ENCODE measurements at places on chromosomes 6 and 20.

DNA sequence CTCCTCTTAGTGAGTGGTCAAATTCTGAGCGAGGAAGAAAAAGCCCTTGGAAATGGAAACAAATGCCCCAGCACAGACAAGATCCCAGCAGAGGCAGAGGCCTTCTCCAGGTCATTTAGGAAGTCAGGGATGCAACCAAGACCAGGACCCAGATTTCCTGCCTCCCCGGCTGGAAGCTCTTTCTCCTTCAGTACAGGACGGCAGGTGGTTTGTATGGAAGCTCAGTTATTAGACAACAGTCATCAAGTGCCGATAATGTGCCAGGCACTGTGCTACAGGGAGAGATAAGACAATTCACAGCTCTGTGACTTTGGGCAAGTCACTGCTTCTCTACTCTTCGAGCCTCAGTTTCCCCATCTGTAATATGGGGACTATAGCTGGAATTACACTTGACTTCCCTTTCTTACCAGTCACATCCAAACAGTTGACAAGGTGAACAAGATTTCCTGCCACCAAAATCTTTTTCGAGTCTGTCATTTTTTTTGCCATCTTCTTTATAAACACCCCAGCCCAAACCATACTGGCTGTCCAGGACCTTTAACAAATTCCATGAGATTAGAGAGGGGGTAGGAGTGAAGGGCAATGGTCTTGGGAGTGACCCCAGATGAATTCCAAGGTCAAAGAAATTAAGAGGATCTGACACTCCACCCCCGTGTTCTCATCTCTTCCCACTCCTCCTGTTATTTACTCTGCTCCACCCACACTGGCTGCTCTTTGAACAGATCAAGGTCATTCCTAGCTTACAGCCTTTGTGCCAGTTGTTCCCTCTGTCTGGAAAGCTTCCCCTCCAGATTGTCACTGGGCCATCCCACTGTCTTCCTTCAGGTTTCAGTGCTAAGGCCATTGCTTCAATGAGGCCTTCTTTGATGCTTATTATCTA, 6.0 kb downstream of the MMP9 start:
- DNase-seq = no peak

DNA sequence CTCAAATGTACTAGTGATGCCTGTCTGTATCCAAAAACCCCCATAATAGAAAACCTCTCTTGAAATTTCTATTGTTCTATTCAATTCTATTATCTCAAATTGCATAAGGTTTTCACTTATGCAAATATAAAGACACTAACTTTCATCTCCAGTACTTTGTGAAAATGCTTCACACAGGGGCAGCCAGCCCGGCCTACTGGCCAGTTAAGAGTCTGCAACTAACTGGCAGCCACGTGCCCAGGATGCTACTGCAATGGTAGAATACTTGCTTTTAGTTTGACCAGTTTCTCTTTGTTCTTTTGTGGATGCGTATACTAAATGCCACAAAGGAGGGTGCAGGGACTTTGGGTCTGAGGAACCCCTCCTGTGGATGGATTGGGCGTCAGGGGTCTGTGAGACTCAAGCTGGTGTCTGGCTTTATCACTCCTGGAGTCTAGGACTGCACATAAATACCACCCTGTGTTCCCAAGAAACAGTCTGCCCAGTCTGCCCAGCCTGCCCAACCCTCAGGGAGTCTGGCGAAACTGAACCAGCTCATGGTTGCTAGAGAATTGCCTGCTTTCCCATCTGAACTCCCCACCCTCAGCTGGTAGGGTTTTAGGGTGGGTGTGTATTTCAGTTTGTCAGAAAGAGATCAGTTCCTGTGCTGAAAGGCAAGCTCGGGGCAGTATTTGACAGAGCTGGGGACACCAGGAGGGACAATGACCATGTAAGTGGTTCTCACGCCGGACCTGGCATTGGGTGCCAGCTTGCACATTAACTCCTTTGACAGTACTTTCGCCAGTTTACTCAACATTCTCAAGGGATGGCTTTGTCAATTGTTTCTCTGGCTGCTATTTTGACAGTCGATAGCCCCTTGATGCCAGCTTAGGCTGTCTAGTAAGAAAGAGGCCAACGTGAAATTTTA, 558.2 kb upstream of the JAG1 start:
- DNase-seq = no peak

DNA sequence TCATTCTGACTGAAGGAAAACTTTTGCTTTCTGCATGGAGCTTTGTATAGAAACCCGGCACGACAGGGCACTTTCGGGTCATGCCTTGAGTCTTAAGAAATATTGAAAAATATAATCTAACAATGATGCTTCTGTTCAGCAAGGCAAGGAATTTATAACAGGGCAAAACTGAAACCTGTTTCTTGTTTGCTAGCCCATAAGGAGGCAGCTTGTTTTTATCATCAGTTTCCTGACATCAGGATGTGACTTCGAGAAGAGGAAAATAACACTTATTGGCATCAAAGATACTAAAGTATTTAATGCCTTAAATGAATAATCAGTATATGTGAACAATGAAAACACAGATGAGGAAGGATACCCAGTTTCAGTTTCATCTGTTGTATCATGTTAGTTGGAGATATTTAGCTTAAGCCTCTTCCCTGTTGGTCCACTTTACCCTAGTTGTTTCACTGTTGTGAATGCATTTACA, 146.5 kb downstream of the CDKAL1 start:
- DNase-seq = no peak

DNA sequence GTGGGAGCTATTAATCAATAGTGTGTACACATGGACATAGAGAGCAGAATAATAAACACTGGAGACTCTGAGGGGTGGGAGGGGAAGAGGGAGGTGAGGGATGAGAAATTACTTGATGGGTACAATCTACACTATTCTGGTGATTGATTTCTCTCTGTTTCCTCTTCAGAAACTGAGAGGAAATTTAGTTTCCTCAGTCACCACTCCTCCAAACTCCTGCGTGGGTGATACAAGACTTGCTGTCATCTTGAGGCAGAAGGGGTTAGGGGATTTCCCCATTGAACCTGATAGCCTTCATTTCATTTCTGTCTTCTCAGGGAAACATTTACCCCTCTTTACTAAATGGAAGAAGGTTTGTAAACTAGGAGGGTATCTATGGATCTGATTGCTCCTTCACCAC, 84.3 kb upstream of the ESR1 start:
- peak; percentile 17 for DNase-seq

- DNase-seq = no peak
Measured at GRCh38 chr6:11404081-11404480, 133.5 kb upstream of the TMEM170B start.

DNA sequence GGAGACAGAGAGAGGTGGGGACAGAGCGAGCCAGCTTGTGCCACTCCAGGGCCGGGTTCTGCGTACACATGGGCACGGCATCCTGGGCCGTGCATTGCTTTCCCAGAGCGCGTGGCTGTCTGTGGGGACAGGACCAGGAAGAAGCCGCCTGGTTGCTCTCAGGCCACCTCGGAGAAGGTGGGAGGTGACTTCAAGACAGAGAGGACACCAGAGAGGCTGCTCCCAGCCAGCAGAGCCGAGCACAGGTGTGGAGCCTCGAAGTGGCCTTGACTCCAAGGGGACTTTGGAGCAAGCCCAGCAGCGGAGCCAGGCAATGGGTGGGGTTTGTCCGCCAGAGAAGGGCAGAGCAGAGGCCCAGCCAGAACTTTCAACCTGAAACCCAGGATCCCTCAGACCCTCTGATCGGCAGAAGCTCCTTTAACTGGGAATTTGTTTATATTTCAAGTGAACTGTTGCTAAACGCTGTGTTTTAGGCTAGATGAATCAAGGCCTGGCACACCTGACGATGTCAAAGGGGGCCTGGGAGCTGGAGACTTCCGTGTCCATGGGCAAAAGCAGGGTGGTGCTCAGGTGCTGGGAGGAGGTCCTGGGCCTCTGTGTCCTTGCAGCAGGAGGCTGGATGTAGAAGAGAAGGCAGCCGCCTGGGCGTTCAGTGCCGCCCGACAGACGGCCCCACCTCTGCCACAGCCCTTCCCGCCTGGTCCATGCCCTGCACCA, 262.1 kb downstream of the DLL1 start:
- no peak for DNase-seq

DNA sequence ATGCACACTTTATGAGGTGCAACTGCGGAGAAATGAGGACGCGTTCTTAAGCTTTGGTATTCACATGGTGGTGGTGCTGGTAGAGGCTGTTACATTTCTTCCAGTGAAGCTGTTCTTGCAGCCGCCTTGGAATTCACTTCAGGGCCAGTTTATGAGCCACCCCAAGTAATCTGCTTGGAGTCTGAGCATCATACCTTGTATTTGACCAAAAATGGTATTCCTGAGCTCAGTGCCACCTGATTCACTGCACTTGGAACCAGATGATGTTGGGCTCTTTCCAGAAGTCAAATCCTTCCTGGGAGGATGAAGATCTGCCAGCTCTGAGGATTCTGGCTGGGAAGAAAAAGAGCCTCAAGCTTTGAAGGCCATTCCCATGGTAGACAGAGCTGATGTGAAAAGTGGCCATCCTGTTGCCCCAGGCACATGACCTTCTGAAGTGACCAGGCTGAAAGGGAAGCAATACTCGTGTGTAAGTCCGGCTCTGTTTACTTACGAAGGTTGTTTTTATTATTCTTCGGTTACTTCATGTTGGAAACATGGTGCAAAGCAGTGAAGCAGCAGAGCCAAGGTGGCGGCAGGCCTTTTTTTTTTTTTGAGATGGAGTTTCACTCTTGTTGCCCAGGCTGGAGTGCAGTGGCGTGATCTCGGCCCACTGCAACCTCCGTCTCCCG, 7.7 kb downstream of the MANBAL start:
- no peak for DNase-seq

DNA sequence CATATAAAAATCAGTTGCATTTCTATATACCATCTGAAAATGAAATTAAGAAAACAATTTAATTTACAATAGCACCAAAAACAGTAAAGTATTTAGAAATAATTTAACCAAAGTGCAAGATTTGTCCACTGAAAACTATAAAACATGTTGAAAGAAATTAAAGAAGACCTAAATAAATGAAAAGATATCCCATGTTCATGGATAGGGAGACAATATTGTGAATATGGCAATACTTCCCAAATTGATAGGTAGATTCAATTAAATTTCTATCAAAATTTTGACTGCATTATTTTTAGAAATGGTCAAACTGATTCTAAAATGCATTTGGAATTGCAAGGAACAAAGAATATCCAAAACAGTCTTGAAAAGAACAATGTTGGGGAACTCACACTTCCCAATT, 17.6 kb upstream of the POU3F2 start:
- DNase-seq = no peak

- DNase-seq = no peak
Measured at GRCh38 chr6:113591896-113592827, 265.0 kb upstream of the MARCKS start.

- no peak for DNase-seq
Measured at GRCh38 chr6:135568379-135568778, 70.8 kb upstream of the AHI1 start.

DNA sequence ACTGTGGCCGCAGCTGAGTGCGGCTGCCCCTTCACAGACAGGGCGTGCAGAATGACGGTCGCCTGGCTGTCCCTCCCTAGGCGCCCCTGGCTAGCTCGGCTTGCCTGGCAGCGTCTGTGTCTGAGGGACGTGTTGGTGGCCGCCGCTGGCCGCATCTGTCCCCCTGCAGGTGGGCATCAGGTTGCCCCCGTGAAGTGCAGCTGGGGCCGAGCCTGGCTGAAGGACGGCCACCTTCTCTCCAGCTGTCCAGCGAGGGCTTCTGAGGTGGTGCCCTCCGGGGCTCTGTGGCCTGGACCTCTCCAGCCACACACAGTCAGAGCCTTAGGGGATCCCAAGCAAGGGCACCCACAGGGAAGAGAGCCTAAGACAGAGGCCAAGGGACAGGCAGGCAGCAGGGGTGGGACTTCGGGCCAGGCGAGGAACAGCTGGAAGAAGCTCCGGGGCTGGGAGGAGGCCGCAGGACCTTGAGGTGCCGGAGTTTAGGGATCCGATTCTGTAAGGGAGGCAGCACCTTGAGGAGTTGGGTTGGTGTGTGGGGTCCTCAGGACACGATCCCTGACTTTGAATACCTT, 89.0 kb upstream of the EPB41L1 start:
- DNase-seq = no peak

- DNase-seq = no peak
Measured at GRCh38 chr6:55388211-55388610, 60.9 kb downstream of the GFRAL start.

DNA sequence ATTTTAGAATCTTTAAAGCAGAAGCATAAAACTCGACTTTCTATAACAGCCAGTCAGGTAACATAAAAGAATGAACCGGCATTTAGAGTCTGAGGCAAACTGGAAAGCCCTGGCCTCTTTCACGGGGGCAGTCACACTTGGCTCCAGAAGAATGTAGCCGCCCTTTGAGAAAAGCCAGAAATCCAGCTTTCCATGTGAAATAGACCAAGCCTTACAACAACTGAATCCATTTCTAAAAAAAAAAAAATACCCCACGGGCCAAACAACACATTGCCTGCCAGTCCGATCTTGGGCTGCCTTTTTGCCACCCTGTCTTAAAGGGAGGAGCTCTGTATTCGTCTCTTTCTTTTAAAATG, 252.9 kb upstream of the TAB2 start:
- no peak for DNase-seq

- no peak for DNase-seq
Measured at GRCh38 chr6:16523606-16524379, 237.5 kb downstream of the ATXN1 start.

DNA sequence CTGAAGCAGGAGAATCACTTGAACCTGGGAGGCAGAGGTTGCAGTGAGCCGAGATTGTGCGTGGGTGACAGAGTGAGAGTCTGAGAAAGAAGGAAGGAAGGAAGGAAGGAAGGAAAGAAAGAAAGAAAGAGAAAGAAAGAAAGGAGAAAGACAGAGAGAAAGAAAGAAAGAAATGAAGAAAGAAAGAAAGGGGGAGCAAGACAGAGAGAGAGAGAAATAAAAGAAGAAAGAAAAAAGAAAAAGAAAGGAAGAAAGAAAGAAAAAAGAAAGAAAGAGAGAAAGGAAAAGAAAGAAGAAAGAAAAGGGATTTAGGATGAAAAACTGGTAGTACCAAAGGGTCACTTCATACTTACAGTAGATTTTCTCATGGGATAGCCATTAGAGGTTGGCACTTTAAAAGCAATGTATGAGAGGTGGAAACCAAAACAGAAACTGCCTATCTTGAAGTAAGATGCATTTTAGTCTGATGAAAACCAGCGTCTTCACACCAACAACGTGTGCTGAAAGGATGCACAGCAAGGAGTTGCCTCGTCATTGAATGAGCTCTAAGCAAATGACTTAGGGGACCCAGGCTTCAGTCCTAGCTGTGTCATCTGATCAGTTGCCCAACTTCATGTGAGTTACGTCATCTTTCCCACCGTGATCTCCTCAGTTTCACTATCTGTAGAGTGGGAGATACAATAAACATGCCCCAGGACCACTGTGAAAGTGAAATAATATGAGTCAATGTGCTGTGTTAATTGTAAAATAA, 133.9 kb upstream of the NEDD9 start:
- DNase-seq = no peak

GRCh38 chr6:90537723-90538258, 49.1 kb downstream of the MAP3K7 start:
- DNase-seq = no peak

- no peak for DNase-seq
Measured at GRCh38 chr6:111417181-111417585, 65.8 kb downstream of the REV3L start.

Data from activated naive CD8-positive, alpha-beta T cell treated with anti-CD3 and anti-CD28 coated beads, Interleukin-2, amount 50 U/mL, for 16 hours (primary cell).